ENCODE measurements at places on chromosomes 11 and 22. TPM values are rescaled to one million over a fixed set of nuclear protein-coding genes. Genes with fewer than 3 reads are reported as not detected.

Gene KIRREL3
- not detected for total RNA-seq

Gene CASP5
- 0.09 TPM for total RNA-seq

Gene RAB39A
- total RNA-seq, result 0.09 TPM

Gene PNPLA3
- 0.85 TPM for total RNA-seq

Gene CDC42EP1
- 23.1 TPM for total RNA-seq

Gene MRPL21
- total RNA-seq, result 75.7 TPM

Gene ZW10
- total RNA-seq, result 19.8 TPM

Gene HEPHL1
- total RNA-seq, result not detected
